DND-41 (cell line): ENCODE measurements at places on chromosomes 11 and 22.

DNA sequence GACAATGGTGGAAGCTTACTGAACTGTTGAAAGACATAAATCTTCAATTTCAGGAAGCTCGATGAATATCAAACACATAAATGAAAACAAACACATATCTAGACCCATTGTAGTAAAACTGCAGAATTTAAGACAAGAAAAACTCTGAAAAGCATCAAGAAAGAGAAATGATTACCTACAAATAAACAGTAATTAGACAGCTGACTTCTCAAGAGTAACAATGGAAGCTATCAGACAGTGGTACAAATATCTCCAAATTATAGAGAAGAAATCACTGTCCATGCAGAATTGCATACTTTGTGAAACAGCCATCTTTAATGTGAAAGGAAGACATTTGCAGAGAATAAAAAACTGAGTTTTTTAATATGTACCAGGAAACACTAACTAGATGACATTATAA lies 45.7 kb downstream of the ANO3 start:
- no peaks in the 10 kb centered on the region for H3K4me1 ChIP-seq
- H3K4me3 ChIP-seq, result no peak overlapping the region
- H3K36me3 ChIP-seq, result no peaks in the 10 kb centered on the region
- H3K27me3 ChIP-seq, result no peaks in the 10 kb centered on the region
- no peak for DNase-seq

DNA sequence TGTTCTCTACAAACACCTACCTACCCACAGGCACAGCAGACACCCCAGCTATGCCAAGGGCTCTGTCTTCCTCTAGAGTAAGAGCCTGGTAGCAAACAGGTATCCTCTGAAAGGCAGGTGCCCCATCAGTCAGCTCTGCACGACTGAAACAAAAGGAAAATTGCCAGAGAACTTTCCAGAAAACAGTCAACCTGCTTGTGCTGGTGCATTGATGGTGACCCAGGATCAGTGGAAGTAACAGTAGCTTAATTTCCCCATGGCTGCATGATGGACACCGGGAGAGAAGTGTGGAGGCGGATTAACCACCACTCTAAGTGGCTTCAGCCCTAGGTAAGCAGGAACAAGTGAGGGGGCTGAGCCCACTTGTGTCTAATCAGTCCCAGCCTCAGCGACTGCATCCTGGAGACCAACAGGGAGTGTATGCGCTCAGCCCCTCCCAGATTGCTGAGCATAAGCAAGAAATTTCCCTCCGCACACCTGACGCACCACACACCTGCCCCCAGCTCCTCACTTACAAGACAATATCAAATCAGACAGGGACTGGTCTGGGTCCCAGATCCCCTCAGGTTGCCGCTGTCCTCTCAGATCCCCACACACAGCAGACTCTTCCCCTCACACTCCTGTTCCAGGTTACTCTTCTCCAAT lies 70.7 kb upstream of the IGLL5 start:
- H3K27me3 ChIP-seq, result no peaks in the 10 kb centered on the region
- no peak overlapping the region for H3K4me3 ChIP-seq
- no peak for DNase-seq
- H3K27ac ChIP-seq, result no peak overlapping the region

DNA sequence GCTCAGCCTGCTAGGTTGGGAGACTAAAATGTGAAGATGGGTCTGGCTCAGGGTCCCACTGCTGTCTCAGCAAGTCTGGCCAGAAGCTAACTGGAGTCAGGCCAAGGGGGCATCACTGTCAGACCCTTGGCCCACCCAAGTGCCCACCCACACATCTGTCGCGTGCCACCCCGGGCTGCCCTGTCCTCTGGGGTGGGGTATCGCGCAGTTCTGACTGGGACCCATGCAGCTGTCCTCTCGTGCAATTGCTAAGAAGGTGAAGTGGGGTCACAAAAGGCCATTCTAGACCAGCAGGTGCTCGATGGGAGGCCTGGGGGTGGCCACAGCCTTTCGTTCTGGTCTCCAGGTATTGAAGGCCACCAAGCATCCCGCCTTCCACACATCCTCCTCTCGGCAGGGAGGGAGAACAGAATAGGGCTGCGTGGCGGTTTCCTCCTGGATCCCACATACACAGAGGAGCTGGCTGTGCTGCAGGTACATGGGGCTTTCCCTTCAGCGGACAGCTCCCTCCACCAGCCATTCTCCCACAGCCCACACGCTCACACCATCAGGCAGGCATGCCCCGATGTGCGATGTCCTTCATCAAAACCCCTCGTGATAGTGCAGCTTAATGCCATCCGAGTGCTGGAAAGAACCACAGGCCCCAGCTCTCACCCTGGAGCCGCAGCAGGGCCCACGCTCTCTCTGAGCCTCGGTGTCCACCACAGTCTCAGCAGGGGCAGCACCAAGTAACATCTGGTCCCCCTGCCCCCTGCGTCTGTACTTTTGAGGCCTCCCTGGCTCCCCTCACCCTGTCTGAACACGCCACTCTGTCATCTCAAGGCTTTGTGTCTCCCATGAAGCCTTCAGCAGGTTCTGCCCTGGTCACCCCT lies 37.6 kb downstream of the SHANK2 start:
- no peaks in the 10 kb centered on the region for H3K4me1 ChIP-seq
- no peak overlapping the region for H3K4me3 ChIP-seq
- no peak for DNase-seq
- H3K27ac ChIP-seq, result no peak overlapping the region
- H3K27me3 ChIP-seq, result no peaks in the 10 kb centered on the region

DNA sequence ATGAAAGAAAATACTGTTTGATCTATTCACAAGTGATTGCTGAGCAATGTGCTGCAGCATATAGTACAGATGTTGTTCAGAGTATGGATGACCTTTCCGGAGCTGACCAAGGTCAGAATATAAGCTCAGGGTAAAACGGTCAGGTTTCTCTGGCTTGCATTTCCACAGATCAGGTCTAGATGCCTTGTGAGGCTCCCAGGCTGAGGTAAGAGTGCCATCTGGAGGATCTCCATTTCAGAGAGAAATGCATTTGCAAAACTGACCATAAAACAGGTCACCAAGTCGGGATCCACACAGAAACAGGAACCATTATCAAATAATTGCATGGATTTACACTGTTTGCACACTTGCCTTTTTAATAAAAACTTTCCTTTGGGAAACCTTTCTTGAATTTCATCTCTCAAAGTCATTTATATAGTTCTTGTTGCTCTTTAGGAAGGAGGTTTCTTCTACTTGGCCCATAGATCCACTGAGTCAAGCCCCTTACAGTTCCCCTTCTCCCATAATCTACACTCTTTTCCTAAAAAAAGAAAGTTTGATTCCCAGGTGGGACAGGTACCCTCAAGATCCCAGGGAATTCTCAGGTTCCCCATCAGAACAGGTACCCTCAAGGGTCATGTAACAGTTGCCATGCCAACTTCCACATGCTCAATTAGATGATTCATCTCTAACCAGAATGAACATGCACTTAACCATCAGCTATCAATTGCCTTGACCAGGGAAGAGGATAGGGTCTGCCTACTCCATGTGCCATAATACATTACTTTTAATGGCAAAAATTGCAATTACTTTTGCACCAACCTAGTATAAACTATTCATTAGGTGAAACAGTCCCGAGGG lies 25.0 kb upstream of the TMPRSS5 start:
- H3K4me3 ChIP-seq, result no peak overlapping the region
- DNase-seq, result no peak
- no peaks in the 10 kb centered on the region for H3K4me1 ChIP-seq

- H3K27me3 ChIP-seq, result peaks cover 6% of the 10 kb centered on the region
- peaks cover 12% of the 10 kb centered on the region for H3K36me3 ChIP-seq
- H3K4me3 ChIP-seq, result no peak overlapping the region
- DNase-seq, result no peak
Measured at GRCh38 chr11:119309953-119310681, 6.8 kb downstream of the MCAM start.
